ENCODE measurements at places on chromosomes 2 and 18.
A peak's percentile ranks its signal among the peaks of the same experiment; 100 is the strongest.

- ATAC-seq, result no peak
Observed at GRCh38 chr2:27091746-27092695, 5.4 kb downstream of the KHK start.

DNA sequence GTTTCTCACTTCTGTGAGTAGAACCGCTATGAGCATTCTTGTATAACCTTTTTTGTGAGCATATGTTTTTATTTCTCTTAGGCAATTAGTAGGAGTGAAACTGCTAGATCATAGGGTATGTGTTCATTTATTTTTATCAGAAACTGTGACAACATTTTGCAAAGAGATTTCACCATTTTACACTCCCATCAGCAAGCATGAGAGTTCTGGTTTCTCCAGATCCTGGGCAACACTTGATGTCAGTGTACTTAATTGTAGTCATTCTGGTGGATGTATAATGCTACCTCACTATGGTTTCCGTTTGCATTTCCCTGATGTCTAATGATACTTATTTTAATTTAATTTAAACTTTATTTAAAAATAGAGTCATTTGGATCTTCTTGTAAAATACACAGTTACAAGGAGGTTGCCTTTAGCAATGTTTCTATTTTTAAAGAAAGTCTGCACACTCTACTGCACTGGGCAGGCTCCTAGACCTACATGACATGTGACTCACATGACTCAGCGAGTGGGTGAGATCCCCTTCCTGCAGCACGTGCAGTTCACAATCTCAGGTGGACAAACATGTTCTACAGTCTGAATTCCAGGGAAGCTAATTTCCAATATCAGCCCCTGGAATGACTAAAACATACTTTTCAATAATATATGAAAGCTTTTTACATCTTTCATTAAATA is 127.0 kb upstream of the BCL2L11 start:
- peak; percentile 80 for ATAC-seq

DNA sequence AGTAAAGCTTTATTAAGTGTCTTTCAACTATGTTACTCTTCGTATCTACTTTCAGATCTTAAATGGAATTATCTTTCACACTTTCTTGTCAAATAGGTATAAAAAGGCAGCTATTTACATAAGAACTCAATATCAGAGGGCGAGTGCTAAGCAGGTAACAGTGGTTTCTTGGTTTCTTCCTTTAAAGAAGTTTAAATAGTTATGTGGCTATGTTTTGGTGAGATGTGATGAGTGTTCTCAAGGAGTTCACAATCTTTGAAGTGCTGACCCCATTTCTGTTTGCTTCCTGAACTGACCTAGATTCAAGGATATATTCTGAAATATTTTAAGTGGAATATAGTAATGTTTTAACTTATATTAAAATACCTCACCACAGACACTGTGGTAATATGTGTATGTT is 161.9 kb downstream of the DPP4 start:
- no peak for ATAC-seq

- ATAC-seq, result peak; percentile 78
Observed at GRCh38 chr2:61419570-61419969, 51.3 kb downstream of the USP34 start.

GRCh38 chr2:195428673-195429072 is 228.4 kb upstream of the SLC39A10 start:
- no peak for ATAC-seq

GRCh38 chr18:56003720-56004088 is 415.7 kb upstream of the TCF4 start:
- no peak for ATAC-seq

- ATAC-seq, result no peak
Observed at GRCh38 chr2:144364944-144365738, 154.8 kb downstream of the ZEB2 start.

- ATAC-seq, result no peak
Observed at GRCh38 chr2:120764492-120764891, 28.8 kb downstream of the GLI2 start.

DNA sequence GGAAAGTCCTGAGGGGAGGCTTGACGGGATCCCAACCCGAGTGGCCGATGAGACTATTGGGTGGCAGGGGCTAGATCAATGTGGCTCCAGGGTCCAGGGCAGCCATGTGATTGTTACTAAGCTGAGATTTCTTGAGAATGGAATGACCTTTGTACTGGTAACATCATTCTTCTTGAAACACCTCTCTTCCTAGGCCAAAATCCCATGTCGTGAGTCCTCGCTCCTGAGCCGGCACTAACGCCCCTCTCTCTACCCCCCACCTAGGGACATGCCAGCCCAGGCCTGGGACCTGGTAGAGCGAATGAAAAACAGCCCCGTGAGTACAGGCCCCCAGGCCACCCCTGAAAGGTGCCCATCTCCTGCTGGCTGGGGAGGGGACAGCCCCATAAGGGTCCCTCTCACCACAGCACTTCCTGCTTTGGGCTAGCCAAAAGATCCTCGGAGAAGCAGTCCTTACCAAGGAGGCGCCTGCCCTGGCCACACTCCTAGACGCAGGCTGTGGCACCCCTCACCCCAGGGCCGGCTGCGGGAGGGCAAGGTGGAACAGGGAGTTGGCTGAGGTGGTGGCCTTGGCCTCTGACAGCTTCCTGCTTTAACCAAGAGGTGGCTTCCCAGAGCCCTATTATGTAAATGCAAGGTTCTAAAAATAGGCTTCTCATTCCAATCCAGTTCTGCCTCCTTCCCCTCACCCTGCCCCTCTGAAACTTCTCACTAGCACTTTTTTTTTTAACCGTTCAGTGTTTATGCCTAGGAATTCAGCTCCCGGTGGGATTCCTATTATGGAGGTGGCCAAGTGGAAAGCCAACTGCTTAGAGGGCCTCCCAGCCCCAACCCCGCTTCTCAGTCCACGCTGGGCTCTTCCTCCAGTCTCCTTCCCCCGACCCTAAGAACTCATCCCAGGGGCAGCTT is 126.6 kb upstream of the PPP1CB start:
- ATAC-seq, result peak; percentile 55

DNA sequence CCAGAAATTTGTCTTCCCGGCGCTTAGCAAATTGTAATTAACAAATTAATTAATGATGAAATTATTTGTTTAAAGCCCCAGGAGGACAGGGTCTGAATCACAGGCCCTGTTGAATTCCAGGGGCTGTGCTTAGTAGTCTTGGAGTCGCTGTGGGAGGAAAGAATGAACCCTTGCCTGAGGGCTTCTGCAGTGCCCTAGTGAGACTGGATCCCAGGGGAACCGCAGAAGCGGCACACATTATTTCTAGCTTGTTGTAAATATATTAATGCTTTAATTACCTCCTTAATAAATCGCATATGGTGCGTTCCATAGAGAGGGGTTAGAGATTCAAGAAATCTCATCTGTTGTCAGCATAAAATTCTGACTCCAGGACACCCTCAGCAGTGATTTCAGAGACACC is 235.4 kb downstream of the CELF4 start:
- no peak for ATAC-seq

GRCh38 chr2:71546777-71547281 is 93.5 kb downstream of the DYSF start:
- no peak for ATAC-seq

DNA sequence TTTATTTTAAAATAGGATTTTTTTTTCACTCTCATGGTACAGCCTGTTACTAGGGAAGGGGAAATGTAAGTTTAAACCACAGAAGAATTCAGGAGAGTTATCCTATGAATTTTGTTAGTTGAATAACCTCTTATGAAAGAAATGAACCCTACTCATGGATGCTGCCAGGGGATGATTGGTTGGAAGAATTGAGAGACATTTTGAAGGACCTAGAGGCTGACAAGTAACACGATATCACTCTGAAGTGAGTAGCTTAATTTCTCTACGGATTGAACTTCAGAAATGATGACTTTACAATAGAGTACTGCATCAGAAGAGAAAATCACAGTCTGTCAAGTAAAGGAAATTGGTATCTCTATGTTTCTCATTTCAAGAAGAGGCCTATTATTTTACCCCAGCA is 1346.2 kb downstream of the SUCLG1 start:
- ATAC-seq, result no peak

- ATAC-seq, result no peak
Observed at GRCh38 chr2:210099940-210100339, 71.3 kb downstream of the KANSL1L start.

GRCh38 chr2:39679805-39680204 is 14.1 kb downstream of the TMEM178A start:
- ATAC-seq, result no peak

DNA sequence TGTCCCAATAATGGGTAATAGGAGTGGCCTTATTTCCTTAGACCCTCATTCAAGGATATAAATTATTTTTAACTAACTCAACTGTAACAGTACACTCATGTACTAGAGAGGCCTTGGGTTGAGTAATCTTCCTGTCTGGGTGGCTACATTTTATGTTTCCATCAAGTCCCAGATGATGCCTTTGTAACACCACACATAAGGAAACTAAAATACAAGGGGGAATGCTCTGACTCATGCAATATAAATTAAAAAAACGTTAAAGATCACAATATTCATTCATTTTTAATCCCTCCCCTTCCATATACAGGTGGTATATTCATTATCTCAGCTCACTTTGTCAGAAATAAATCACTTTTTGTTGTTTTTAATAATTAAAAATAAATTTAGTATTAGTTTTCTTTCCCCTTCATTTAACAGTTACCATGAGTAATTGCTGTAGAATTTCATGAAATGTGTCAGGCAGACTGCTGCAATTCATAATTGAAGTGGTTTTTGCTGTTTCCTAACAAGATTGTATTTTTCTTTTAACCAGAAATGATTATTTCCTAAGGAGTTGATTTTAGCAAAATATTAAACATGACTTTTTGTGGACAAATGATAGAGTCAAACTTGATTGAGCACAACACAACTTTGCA is 1403.6 kb downstream of the SUCLG1 start:
- ATAC-seq, result peak; percentile 82

DNA sequence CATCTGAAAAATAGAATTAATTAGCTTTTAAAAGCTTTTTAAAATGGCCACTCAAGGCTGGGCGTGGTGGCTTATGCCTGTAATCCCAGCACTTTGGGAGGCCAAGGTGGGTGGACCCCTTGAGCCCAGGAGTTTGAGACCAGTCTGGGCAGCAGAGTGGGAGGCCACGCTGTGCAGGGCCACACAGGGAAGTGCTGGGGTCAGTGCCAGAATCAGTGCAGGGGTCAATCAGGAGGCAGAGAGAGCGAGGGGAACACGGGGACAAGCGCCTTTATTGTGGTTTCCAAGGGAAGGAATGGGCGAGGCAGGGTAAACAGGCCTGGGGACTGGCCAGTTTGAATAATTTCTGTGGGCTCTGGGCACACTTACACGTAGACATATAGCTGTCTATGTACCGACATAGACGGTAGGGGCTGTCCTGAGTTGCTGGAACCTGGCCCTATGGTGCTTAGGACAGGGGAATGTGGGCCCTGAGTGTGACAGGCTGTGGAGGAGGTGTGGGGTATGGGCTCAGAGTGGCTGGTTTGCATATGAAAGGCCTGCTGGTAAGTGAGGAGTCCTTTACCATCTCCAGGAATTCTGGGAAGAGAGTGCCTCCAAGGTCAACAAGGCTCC is 42.9 kb downstream of the DYSF start:
- ATAC-seq, result no peak

- no peak for ATAC-seq
Observed at GRCh38 chr18:62954366-62954765, 239.0 kb downstream of the PHLPP1 start.

DNA sequence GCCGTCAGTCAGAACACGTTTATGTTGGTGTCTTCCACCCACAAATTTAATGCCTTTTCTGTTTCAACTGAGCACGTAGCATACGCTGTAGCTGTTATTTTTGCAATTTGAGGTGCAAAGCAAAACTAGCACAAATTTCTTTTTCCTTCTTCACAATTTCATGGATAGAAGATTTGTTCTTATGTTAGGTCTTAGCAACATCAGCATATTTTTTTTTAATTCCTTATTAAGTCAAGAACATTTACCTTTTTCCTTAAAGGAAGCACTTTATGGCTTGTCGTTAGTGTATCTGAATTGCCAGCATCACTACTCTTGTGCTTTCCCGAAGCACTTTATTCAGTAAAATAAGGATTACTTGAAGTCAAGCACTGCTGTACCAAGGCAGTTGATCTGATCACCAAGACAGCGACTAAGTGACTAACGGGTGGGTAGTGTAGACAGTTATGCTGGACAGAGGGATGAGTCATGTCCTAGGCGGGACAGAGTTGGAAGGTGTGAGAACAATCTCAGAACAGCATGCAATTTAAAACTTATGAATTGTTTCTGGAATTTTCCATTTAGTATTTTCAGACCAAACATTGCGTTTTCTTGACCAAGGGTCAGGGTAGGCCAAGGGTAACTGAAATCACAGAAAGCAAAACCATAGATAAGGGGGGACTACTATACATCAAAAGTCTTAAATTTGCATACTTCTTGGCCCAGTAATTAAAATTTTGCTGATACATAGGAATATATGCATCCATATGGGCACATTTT is 13.3 kb downstream of the BABAM2 start:
- ATAC-seq, result no peak

DNA sequence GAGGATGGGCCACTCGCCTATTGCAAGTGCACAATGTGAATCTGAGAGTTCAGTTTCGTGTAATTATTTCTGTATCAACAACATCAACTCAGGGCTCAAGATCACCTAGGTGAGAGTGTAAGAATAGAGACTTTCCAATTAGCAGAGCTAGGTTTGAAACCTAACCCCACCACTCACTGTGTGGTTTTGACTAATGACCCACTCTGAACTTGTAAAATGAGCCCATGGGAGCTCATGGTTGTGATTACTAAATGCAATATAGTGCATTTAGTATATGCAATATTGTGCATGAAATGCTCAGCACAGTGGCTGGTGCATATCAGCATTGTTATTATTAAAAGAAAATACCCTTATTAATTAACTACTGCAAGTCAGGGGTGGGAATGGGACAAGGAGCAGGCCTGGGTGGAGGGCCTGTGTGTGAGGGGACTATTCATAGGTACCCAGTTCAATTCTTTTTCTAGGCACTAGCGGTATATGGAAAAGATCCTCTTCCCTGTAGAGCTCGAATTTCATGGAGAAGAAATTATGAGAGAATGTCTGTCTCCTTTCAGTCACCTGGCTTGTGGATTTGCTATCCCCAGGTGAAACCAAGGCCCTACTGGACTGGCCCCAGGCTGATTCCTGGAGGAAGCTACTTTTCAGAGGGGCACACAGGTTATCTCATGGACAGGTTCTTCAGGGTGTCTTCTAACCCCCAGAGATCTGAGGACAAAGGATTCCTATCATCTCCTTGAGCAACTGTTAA is 169.5 kb downstream of the GFPT1 start:
- no peak for ATAC-seq

- ATAC-seq, result no peak
Observed at GRCh38 chr18:63907664-63908063, at the start of gene SERPINB10. TSS of gene SERPINB10 (plus strand) at chr18:63907958. CDS start at chr18:63915511, 7,553 bp downstream.

- ATAC-seq, result no peak
Observed at GRCh38 chr2:109619032-109619615, 5.0 kb downstream of the SOWAHC start.

DNA sequence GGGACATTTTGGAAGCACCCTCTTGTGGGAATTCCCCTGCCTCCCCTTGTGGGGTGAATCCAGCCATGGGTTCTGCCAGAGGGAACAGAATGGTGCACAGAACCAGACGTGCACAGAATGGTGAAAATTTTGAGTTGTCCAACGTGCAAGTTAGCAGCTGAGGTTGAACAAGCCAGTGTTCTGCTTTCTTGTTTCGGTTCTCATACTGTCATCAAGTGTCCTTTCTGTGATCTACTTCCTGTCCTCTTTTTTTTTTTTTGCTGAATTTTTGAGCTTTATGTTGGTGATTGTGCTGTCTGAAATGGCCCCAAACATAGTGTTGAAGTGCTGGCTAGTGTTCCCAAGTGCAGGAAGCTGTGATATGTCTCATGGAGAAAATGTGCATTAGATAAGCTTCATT is 21.5 kb upstream of the REEP1 start:
- no peak for ATAC-seq

- ATAC-seq, result no peak
Observed at GRCh38 chr2:127514076-127514475, 12.2 kb downstream of the IWS1 start.

GRCh38 chr18:70246061-70246466 is 40.6 kb upstream of the RTTN start:
- no peak for ATAC-seq
